ELR (cell line): ENCODE measurements at places on chromosomes 1 and 21.

DNA sequence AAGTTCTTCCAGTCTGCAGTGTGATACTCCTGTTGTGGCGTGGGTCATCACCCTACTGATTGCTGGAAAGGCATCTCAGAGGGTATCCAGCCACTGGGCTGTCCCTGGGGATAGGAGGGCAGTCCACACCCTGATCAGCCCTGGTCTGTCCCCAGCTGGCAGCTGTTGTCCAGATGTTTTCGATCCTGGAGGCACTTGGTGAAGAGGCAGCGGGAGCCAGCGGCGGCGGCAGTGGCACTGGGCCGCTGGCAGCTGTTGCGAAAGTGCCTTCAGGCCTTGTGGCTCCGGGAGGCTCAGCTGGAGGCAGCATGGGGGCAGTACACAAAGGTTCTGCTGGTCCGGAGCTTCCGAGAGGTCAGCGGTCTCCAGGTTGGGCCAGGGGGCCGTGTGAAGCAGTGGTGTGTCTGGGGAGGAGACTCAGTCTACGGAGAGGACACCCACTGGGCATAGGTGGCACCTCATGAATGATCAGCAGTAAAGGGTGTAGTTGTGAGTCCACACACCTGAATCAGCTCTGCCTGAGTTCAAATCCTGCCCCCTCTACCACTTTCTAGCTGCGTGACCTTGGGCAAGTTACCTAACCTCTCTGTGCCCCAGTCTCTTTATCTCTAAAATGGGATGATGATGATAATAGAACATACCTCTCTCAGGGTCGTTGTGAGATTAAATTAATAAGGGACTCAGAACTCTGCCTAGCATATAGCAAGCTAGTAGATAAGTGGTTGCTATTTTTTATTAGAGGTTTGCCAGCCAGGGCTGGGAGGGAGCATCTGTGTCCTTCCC lies 6.1 kb downstream of the C1orf167 start:
- no peak for DNase-seq

DNA sequence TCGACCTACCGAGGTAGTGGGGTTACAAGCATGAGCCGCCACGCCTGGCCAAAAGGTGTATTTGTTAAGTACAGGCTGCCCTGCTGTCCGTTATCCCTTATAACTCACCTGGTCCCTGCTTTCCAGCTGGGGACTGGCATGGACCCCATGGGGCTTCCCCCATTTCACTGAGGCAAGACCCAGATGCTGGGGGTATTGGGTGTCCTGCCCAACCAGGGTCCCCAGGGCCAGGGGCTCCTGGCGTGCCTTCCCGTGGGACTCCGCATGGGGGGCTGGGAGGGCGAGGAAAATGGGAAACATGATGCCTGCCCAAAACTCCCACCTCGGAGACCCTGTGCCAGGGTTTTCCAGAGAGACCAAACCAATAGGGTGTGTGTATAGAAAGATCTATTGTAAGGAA lies 64.4 kb downstream of the FAAP20 start:
- no peak for DNase-seq

GRCh38 chr1:178271471-178271870 lies 177.6 kb downstream of the RASAL2 start:
- peak; percentile 27 for DNase-seq

GRCh38 chr1:112923234-112923958 lies 32.6 kb downstream of the SLC16A1 start:
- no peak for DNase-seq

DNA sequence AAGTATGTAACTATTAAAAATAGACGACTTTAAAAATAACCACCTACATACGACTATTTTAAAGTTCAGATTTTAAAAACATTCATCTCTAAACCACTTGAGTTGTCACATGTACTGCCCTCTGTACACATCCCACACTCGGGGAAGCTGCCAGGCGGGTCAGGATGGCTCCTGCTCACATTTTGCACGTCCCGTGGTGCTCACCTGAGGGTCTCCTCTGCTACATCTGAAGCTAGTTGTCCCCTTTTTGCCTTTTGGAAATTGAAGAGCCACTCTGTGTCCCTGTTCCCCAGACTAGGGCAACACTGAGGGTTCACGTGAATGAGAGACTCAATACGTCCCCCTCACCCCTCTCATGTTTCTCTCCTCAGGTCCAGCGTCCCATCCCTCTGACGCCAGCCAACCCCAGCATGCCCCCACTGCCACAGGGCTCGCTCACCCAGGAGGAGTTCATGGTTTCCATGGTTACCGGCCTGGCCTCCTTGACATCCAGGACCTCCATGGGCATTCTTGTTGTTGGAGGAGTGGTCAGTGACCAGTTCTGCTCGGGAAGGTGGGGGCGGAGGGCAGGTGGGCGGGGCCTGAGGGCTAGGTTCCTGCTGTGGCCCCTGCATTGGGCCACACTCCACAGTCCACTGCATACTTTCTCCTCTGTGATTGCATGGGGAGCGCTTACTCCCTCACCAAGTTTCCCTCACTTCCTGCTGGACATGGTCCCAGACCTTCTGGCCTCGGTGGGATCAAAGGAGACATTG lies 13.0 kb upstream of the MIIP start:
- no peak for DNase-seq

- DNase-seq, result no peak
Observed at GRCh38 chr1:99784809-99785255, 18.4 kb upstream of the FRRS1 start.

GRCh38 chr1:34250342-34250741 lies 73.6 kb downstream of the C1orf94 start:
- DNase-seq, result no peak

DNA sequence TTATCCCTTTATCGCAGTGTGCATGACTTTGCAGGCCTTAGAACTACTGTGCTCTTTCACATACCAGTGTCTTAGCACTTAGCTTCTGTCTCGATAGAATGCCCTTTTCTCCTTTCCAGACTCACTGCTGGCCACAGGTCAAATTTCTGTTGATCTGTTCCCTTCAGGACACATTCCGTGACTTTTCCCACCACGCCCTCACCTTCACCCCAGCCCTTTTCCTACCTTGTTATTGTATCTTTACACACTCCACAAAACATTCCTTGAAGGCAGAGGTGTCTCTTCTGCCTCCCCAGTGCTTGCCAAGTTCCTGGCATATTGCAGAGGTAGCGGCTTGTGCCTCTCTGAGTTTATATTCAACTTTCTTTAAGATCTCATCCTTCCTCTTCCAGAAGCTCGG lies 3.7 kb upstream of the IGSF9 start:
- no peak for DNase-seq
